ENCODE measurements at places on chromosomes 5 and 9.

- no peak for DNase-seq
Observed at GRCh38 chr5:151904909-151905308, 19.7 kb downstream of the GLRA1 start.

DNA sequence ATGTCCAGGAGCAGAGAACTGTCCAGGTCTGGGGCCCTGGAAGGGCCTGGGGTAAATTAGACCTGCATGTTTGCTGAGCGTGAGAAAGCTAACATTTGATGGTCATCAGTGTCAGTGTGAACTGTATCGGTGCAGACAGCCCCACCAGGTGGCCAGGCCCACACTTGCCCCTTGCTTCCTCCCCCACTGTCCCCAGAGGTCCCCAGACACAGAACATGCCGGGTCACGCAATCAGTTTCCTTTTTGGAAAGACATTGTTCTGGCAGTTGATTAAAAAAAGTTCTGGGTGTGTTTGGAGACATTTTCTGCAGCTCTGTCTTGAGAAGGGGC, 1.5 kb downstream of the NKD2 start:
- DNase-seq: no peak

GRCh38 chr5:11302663-11303062, 541.6 kb upstream of the DAP start:
- no peak for DNase-seq

GRCh38 chr5:79705632-79706031, 16.0 kb downstream of the CMYA5 start:
- no peak for DNase-seq

- DNase-seq: no peak
Observed at GRCh38 chr5:42569953-42570548, 146.8 kb downstream of the GHR start.

GRCh38 chr5:81450940-81451339, 57.0 kb upstream of the ACOT12 start:
- no peak for DNase-seq

DNA sequence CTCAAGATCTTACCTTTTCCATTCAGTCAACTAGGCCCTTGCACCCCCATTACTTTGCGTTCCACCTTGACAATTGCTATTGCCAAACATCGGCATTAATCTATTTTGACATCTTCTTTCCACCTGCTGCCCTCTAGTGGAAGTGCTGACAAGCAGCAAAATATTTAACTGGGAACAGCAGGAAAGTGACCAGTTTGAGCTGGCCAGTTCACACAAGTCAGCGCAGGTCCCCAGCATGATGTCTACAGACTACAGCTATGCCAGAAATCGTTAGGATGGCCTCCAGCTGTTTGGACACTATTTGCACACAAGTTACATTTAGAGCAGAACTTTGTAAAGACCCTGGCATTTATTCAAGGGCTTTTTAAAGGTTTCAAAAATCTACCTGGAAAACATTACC, 160.1 kb downstream of the GHR start:
- no peak for DNase-seq

DNA sequence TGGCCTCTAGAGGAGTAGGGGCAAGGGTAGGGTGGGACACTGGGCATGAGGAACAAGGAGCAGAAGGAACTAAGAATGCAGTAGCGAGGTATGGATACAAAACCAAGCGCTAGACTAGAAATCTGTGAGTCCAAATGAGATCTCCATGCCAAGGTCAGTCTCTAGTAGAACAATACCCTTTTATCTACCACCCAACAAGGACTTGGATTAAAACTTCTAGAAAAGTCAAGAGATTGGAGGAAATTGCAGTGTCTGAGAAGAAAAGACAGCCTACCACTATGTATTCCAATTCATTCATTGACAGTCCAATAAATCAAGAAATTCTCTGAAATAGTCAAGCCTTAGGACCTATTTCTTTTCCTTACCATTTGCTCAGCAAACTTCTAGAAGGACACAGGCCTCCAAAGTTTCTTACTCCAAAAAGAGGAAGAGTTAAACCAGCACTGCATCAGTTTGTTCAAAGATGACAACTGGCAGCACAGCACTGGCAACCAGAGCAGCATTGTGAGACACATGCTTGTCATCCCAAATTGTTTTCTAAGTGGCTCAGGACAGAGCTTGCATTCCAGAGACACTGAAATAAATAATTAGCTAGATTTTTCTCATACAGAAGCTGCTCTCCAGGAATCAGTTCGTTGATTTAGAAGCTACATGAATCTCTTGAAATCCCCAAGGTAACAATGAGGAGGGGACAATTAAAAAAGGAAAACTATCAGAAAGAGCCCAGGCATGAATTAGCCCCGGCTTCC, 22.6 kb downstream of the ABCA1 start:
- no peak for DNase-seq

DNA sequence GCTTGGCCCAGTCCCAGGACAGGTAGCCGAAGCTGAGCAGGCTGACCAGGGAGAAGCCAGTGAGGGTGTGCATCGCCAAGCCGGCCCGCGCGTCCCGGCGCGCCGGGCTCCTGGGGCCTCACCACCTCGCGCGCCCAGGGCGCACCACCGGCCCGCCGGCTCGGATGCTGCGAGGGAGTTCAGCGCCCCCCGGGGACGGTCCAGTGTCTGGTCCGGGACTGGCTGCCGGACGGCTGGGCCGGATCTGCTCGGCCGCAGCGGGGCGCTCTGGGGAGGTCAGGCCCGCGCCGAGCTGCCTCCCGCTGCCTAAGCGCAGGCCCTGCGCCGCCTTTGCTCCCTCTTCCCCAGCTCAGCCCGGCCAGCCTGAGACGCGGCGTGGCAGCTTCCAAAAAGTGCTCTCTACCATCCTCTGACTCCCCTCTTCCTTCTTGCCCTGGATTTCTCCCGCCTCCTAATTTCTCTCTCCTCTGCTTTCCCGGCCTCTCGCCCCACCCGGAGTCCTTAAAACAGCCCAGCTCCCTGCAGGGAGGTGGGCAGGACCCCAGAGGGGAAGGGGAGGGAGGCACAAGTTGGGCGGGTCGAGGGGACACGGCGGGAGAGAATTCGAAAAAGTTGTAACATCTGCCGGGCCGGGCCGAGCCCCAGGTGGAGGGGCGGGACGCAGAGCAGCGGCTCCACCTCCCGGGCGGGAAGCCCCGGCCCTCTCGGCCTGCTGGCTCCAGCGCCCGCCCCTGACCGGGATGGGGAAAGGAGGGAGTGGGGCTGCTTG, at the start of gene ARSI:
ARSI (minus strand) TSS at position 605 of the 769 bp plus-strand sequence; CDS start at position 73, 532 bp downstream.
- peak; percentile 46 for DNase-seq

- DNase-seq: no peak
Observed at GRCh38 chr9:536597-537511, 304.6 kb upstream of the DMRT1 start.

All from mesothelial cell of epicardium (in vitro differentiated cells).